ENCODE measurements at places on chromosomes 16 and 17.

- DNase-seq: no peak
These were observed 38.2 kb downstream of the GRB2 start for GRCh38 chr17:75367312-75367711.

GRCh38 chr17:52336796-52337195, 178.3 kb upstream of the CA10 start:
- DNase-seq: no peak

GRCh38 chr16:48542020-48542473, 67.9 kb downstream of the N4BP1 start:
- no peak for DNase-seq

GRCh38 chr17:73071066-73071999, 21.2 kb downstream of the SLC39A11 start:
- no peak for DNase-seq

GRCh38 chr16:12898551-12898950, 2.8 kb upstream of the SHISA9 start:
- peak; percentile 23 for DNase-seq

DNA sequence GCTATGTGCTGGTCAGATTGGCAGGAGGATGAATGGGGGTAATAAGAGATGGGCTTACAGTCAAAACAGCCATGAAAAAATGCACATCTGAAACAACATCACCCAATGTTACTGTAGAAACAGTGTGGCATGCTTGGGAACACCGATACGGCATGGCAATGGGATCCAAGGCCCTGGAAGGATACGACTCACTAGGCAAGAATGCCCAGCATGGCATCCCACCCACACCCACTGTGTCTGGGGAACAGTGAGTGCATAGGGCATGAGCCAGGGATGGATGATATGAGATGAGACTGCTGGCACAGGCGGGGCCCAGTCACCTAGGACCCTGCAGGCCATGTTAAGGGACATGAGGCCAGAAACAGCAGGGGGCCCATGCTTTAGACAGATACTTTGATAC, 11.5 kb downstream of the TRIM25 start:
- no peak for DNase-seq

GRCh38 chr17:59373882-59374495, 42.5 kb downstream of the YPEL2 start:
- DNase-seq: no peak

DNA sequence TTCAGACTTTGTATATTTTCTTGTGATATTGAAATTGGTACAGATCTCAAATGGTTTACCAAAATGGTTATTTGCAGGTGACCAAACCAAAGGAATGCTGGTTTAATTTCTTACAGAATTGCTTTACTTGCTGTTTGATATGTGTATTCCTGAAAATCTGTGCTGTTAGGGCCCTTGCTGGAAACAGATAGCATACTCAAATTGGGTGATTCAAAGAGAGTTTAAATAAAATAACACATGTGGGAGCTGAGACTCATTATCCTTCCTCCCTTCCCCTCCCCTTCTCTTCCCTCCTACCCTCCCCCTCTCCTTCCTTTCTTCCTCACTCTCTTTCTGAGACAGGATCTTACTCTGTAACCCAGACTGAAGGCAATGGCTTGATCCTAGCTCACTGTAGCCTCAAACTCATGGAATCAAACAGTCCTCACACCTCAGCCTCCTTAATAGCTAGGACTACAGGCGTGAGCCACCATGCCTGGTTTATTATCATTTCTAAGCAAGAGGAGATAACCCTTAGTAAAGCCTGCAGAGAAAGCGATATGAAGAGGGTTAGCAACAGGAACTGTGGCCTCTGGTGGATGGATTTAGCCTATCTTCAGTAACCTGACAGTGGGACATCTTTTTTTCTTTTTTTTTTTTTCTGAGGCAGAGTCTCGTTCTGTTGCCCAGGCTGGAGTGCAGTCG, 141.9 kb downstream of the BCAS3 start:
- DNase-seq: no peak

DNA sequence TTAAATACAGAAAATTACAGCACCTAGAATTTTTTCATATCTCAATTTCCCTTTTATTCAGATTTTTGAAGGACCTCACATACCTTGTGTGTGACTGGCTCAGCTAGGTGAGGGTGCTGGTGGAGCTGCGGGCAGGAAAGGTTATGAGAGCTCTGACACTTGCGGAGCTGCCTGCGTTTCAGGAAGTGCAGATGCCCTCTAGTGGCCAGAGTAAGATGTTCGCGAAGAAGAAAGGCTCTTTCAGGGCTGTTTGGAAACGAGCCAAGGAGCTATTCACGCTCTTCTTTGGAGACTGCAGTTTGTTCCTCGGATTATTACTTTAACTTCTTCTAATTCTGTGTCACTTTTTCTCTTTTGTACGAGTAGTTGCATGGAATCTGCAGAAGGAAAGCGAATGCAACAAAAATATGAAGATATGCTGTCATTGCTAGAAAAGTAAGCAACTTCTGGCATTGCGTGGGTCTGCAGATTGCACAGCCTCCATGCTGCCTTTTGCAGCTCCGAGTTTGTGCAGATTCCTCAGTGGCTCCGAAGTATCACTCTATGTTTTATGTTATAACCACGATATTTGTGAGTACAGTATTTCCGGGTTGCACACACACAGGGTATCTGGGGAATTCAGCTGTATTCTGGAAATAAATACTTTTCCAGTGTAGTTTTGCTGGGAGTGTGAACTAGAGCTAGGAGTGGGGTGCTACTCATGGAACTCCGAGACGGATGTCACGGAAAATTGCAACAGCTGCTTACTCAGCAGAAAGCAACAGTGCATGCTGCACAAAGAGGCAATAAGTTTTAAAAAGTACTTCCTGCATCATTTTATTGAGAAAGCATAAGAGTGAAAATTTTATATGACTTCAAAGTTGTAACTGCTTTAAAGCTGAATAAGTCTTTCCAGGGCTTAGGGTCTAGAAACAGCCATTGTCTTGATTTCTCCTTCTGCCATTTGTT, 46.3 kb downstream of the DNAH9 start:
- peak; percentile 54 for DNase-seq

- DNase-seq: no peak
These were observed 38.6 kb downstream of the AXIN2 start for GRCh38 chr17:65522751-65523404.

GRCh38 chr17:40026816-40027613, 11.8 kb downstream of the CSF3 start:
- DNase-seq: peak; percentile 87

- DNase-seq: no peak
These were observed 4.3 kb downstream of the EVPLL start for GRCh38 chr17:18381953-18382245.

DNA sequence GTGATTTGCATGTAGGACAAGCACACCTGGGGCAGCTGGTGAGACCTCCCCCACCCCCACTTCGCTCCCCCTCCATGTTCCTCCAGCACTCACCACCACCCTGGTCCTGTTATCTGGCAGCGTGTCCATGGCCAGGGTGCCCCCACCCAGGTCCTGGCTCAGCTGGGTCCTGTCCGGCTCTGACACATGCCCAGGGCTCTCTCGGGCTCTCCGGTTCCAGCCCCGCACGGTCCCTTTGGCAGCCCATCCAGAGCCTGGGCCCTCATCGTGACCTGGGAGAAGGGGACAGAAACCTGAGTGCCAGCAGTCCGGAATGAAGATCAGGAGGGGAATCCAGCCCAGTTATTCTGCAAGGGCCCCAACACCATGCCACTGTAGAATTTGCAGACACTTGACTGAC, 11.9 kb downstream of the PLXDC1 start:
- DNase-seq: no peak

DNA sequence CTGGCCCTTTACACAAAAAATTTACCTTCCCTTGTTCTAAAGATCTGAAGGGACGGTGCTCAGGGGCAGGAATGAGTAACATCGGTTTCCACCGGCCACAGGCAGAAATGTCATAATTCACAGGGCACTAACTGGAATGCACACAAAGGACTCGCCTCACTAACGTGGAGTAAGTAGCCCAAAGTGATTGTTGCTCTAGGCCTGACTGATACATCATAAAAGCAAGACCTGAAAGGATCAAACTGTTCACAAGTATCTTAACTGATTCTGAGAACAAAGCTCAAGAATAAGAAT, 8.9 kb upstream of the TCF25 start:
- DNase-seq: no peak

All from ELF-1 (cell line).